ENCODE measurements at places on chromosomes 3 and 15. TPM values are rescaled to one million over a fixed set of nuclear protein-coding genes. Genes with fewer than 3 reads are reported as not detected.

The THSD4 gene
- 14.7 TPM for total RNA-seq

The NECTIN3 gene
- 34.6 TPM for total RNA-seq

The TRPM7 gene
- 12.8 TPM for total RNA-seq

The FETUB gene
- not detected for total RNA-seq

The PLA2G4D gene
- total RNA-seq = not detected

The TM4SF4 gene
- total RNA-seq = not detected

The TM4SF18 gene
- under 0.01 TPM for total RNA-seq

The ARL14 gene
- not detected for total RNA-seq

The ARGFX gene
- not detected for total RNA-seq

The CYP1A1 gene
- total RNA-seq = not detected

The AQR gene
- 22.4 TPM for total RNA-seq

Data from bronchus fibroblast of lung (primary cell).